GM03348 (cell line): ENCODE measurements at places on chromosomes 16 and 17.
A peak's percentile ranks its signal among the peaks of the same experiment; 100 is the strongest.

- no peak for DNase-seq
Measured at GRCh38 chr16:80689487-80689886, 114.9 kb downstream of the CDYL2 start.

- DNase-seq = no peak
Measured at GRCh38 chr17:67092291-67092690, 47.9 kb downstream of the CACNG1 start.

DNA sequence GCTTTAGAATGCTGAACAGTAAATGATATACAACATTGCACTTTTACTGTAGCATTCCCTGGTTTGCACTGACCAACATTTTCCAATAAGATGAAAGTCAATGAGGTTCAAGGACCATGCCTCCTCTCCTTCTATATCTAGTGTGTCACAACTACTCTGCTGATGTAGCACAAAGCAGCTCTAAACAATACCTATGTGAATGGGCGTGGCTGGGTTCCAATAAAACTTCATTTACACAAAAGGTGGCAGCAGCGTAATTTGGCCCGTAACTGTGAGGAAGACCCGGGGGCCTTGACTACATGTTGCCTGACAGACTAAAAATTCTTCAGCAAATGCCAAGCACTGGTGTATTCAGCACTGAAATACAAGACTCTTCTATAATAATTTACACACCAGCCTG, 6.5 kb downstream of the SRP68 start:
- no peak for DNase-seq

DNA sequence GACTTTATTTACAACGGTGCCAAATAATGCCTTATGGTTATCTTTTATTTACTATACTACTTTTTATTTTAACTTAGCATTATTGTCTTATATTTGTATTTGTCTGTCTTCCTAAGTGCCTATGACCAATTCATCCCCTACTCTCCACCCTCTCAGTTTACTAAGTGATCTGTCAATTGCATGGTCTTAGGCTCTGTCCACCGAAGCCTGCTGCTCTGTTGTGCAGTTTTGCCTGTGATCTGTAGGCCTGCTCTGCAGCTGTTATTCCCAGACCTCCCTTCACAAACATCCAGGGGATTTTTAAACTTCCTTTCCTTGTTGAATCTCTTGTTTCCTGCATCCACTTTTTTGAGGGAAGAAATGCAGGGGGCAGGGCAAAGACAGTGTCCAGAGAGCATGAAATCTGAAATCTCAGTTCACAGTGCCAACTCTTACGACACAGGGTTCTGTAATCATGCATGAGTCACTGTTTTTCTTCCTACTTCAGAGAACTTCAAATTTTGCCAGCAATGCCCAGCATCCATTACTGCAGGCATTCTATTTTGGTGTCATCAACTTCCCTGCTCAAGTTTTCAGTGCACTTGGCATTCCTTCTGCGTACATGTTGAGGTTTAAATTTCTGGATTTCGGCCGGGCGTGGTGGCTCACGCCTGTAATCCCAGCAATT, 11.4 kb downstream of the SLFN5 start:
- DNase-seq = peak; percentile 80

DNA sequence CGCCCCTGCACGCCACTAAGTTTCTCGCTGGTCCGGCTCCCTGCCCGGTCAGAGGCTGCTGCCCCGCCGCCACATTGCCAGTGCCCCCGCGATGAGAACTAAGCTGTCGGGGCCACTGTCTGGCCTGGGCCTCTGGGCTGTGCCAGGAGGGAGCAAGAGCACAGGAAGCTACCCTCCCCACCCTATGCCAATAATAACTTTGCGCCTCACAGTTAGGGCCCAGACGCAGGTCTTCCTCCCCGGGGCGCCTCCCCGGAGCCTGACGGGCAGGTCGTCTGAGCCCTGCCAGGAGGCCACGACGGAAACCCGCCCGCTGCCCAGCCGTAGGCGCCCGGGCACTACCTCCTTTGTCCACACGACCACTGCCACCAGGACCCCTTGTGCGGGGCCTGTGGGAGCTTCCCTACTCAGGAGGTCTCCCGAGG, 1.5 kb downstream of the ZFPM1 start:
- no peak for DNase-seq

DNA sequence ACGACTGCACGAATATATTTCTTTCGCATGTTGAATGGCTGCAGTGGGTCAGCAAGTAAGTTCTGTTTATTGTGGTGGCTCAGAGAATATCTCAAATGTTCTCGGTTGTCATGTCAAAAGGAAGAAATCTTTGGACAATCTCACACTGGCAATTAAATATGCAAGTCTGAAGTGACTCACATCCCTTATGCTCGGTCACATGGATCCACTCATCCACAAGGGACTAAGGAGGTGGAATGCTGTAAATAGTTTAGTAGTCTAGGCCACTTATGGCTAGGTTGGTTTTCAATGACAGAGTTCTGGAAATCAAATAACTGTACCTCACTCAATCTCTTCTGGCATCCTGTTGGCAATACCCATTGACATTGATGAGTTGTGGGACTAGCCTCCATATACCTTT, 33.0 kb upstream of the PMP22 start:
- DNase-seq = peak; percentile 56

- no peak for DNase-seq
Measured at GRCh38 chr17:3025421-3026124, 37.8 kb downstream of the OR1D5 start.

DNA sequence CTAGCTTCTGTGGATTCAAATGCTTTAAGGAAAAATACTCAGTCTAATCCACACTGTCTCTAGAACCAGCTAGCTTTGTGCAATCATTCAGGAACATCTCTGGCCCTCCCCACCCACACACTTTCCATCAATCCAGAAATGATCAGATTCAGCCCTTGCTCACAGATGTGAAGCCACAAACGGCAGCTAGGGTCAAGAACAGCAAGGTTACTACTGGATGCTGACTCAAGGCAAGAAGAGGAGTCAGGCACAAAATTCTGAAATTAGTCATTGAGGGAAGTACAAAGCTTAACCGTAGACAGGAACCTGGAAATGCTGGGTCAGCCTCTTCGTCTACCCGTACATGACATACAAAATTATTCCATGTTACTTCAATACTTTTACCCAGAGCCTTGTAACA, 174.6 kb downstream of the CDH13 start:
- DNase-seq = peak; percentile 14

GRCh38 chr16:82093666-82094300, 58.7 kb downstream of the HSD17B2 start:
- DNase-seq = no peak

- DNase-seq = no peak
Measured at GRCh38 chr16:47973552-47973951, 182.2 kb downstream of the ABCC12 start.

DNA sequence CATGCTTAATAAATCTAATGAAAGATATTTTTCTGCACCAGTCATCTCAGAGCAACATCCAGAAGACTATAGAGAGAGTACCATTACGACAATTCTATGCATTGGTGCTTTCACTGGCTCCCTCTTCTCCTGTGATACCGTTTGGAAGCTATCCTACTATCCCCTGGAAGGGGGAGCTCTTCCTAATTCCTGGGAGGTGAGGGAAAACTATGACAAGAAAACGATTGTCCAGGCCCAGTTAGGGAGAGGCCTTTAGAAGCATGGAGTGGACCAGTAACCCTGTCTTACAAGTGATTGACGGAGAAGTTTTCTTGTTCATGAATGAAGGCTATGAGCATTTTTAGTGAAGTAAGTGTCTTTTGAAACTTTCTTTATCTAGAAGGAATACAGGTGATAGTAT, 150.2 kb downstream of the TANC2 start:
- DNase-seq = no peak

DNA sequence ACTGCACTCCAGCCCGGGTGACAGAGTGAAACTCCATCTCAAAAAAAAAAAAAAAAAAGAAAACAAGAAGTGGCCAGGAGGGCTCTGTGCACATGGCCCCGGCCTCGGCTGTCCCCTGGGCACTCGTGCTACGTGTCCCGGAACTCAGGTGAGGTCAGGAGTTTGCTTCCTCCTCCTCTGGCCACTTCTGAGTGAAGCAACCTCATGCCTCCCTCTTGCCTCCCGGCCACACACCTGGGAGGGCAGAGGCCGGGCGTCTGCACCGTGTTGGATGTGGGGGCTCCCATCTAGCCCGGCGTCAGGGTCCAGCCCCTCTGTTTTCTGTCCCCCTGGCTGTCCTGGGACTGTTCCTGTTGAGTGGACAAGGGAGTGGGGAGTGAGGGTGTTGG, 22.2 kb downstream of the ASPSCR1 start:
- no peak for DNase-seq

GRCh38 chr16:65739518-65739917, 617.7 kb upstream of the CDH11 start:
- DNase-seq = no peak

- no peak for DNase-seq
Measured at GRCh38 chr16:61587526-61587925, 448.7 kb downstream of the CDH8 start.

DNA sequence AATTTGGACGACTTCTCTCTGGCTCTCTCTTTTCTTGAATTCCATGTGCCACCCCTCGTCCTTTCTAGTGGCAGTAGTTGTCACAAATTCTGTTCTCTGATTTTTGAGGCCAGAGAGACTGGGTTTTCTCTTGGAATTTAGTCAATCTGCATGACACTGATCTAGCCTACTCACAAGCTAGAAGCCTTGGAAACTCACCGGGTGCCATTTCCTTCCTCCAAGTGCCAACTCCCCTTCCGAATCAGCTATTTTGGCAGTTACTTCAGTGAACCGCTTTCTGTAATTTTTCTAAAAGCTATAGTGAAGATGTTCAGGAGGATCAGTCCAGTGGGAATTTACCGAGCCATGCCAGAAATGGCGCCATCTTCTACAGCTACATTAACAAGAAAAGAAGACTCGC, 228.9 kb downstream of the PMP22 start:
- no peak for DNase-seq

- DNase-seq = no peak
Measured at GRCh38 chr17:37637956-37638355, 5.3 kb downstream of the DDX52 start.

- no peak for DNase-seq
Measured at GRCh38 chr17:6163612-6164333, 93.6 kb downstream of the WSCD1 start.

DNA sequence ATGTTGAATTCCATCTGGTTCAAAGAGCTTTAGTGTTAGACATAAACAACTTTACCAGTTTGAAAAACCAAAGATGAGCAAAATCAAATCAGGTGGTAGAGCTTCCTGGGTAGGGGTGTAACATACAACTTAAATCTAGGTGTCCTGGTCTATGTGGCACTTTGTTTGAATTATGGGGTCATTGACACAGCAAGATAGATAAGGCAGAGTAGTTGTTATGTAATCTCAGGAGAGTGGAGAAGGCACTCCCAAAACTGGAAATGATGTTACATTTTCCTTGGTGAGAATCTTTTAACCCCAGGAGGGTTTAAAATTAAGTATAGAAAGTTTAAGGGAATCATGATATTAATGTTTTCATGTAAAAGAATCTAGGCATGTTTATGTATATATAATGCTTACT, 31.9 kb downstream of the CCDC42 start:
- DNase-seq = no peak

GRCh38 chr16:35862242-35862641, 2402.8 kb downstream of the TP53TG3F start:
- DNase-seq = no peak

DNA sequence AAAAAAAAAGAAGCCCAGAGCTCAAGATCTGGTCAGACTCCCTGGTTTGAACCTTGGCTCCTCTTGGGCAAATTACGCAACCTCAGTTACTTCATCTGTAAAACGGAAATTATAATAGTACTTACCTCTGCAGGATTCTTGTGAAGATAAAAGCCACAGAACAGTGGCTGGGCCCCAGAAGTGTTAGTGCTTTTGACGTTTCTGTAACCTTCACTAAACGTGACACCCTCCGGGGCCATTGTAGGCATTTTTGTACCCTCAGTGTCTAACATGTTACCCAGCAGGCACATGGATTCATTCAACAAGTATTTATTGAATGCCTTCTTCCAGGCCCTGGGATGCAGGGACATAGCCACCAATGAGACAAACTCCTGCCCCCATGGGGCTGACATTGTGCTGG, 58.0 kb downstream of the PITPNC1 start:
- DNase-seq = no peak

DNA sequence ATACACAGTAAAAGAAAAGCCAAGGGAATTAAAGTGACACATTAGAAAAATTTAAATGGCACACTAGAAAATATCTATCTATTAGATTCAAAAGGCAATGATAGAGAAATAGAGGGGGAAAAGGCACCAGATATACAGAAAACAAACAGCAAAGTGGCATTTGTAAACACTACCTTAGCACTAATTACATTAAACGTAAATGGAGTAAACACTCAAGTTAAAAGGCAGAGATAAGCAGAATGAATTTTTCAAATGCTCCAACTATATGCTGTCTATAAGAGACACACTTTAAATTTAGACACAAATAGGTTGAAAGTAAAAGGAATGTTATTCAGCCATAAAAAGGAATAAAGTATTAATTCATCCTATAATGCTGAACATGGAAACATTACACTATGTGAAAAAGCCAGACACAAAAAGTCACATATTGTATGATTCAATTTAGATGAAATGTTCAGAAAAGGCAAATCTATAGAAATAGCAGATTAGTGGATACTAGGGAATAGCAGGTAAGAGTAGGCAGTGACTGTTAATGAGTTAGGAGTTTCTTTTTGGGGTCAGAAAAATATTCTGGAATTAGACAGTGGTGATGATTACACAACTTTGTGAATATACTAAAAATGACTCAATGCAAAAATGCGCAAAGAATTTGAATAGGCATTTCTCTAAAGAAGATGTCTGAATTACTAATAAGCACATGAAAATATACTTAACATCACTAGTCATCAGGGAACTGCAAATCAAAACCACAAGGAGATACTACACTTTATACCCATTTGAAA, 92.4 kb downstream of the BRIP1 start:
- DNase-seq = peak; percentile 3

- DNase-seq = peak; percentile 32
Measured at GRCh38 chr16:82684256-82684655, 57.5 kb downstream of the CDH13 start.

GRCh38 chr16:57694725-57695679, at the start of gene DRC7:
Gene DRC7, plus strand, starts transcription at chr16:57694806. Its CDS starts 3,144 bp downstream, at chr16:57697950.
- DNase-seq = no peak

DNA sequence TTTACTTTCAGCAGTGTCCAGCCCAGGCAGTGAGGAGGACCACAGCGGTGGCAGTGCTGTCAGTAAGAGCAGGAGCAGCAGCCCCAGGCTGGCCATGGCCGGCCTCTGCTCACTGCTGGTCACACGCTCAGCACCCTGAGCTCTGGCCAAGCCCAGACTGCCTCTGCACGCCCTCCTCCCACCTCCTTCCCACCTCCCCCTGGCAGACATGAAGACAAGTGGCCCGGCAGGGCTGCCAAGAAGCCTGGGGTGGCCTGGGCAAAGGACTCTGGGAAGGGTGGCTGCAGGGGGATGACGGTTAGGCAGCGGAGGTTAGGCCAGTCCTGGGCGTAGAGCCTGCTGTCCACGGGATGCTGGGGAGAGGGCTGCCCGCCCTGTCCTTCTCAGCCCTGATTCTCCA, at the start of gene C16orf89:
Gene C16orf89, minus strand, starts transcription at position 144 of the 400 bp plus-strand sequence. Its CDS starts 48 bp downstream, at position 96.
- no peak for DNase-seq

GRCh38 chr16:88667461-88667860, 4.6 kb upstream of the MVD start:
- DNase-seq = no peak

DNA sequence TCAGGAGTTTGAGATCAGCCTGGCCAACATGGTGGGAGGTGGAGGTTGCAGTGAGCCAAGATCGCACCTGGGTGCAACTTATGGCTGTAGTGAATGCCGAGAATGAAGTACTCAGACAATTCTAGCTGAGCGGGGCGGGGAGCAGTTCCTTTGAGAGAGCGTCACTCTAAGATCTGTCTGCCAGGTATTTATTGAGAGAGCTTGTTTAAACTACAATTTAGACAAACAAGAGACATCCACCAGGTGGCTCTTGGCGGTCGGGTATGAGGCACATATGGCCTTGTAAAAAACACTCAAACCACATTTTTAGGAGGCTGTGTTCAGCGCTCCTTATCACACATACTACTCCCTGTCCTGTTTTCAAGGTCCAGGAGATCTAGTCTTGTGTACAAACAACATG, 40.6 kb upstream of the CDH1 start:
- no peak for DNase-seq
